ENCODE measurements at places on chromosomes 2 and 18.

GRCh38 chr2:234178330-234179030 lies 128.0 kb downstream of the SPP2 start:
- no peak for DNase-seq

DNA sequence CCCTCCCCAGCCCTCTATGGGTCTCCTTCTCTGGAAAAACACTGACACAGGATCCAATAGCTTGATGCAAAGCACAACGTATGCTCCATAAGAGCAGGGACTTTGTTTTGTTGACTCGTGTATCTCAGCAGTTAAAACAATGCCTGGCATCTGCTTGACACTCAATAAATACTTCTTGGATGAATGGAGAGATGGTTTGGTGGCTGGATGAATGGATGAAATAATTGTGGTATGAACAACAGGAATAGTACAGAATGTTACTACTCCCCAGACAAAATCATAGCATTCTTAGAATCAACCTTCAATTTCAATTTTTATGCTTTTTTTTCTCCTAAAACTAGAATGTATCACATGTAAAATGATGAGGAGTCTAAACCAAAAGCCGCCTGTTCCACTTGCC lies 57.4 kb downstream of the KCNE4 start:
- DNase-seq: no peak

DNA sequence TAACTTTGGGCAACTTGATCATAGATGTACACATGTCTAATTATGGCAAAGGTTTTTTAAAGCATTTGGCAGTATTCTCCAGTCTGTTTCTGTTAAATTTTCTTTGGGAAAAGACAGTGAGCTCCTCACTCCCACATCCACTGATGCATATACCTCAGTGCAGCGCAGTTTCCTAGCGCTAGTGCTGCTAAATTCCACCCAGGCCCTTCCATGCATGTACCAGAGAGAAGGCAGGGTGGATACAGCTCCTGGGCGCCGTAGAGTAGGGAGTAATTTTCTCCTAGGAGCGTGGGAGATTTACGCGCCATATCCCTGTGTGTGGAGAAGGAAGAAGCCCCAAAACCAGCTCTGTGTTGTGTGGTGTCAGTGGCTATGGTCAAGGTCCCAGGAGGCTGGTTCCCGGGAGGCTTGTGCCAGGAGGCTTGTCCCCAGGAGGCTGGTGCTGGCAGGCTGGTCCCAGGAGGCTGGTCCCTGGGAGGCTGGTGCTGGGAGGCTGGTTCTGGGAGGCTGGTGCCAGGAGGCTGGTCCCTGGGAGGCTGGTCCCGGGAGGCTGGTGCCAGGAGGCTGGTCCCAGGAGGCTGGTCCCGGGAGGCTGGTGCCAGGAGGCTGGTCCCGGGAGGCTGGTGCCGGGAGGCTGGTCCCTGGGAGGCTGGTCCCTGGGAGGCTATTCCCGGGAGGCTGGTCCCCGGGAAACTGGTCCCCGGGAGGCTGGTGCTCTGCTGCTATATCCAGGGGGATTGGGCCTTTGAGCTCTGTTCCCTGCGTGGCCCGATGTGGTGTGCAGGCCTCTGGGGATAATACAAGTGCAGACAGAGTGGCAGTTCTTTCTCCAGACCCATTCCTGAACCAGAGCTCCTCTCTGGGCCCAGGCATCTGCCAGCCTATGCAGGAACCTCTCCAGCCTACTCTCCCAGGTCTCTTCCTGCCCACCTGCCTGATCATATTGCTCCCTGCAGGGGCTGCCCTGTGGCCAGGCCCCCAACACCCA lies 161.2 kb downstream of the SEPTIN10 start:
- DNase-seq: no peak

- no peak for DNase-seq
Measured at GRCh38 chr2:208306291-208306690, 40.2 kb downstream of the PIKFYVE start.

- no peak for DNase-seq
Measured at GRCh38 chr2:205408696-205409095, 273.6 kb upstream of the NRP2 start.

DNA sequence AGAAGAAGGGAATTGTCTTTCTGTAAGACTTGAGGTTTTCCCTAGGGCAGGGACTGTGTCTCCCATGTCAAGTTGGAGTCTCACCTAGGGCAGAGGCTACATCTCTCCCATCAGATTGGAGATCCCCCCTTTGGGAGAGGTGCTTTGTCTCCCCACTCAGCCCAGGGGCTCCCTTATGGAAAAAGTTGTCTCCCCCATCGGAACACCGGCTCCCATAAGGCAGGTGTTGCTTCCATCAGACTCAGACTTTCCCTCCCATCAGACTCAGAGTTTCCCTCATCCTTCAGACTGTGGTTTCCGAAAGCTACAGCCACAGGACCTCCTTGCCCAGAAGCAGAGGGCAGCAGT lies 5.8 kb downstream of the ANKRD53 start:
- no peak for DNase-seq

GRCh38 chr2:46984642-46985476 lies 69.3 kb upstream of the MCFD2 start:
- DNase-seq: no peak

- no peak for DNase-seq
Measured at GRCh38 chr2:138271467-138271866, 230.1 kb upstream of the SPOPL start.

DNA sequence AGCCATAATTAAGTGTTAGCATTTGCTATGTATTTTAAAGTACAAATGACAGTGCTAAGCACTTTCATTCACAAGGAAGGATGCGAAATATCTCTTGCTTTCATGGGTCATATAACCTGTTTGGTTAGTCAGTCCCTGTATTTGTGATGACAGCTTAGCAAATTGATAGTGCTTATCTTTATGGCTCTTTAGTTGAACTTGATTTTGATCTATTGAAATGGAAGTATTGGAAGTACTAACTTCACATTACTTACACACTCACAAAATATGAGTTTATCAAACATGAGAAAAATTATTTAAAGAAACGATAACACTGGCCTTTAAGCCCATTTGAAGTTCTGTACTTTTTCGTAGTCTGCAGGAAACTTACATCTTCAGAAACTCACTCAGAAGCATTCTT lies 97.4 kb upstream of the NEUROD1 start:
- DNase-seq: no peak

DNA sequence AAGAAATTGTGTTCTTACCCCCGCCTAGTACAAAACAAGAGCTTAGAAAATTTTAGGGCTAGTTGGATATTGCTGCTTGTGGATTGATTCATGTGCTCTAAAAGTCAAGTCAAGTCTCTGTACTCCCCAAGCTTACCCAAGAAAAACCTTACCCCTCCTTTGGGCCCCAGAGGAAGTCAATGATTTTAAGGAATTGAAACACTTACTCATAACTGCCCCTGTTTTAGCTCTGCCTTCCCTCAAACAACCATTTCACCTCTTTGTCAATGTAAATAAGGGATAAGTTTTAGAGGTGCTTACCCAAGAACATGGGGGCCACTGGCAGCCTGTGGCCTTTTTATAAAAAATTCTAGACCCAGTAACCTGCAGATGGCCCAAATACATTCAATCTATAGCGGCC lies 136.6 kb upstream of the RMP24 start:
- DNase-seq: no peak

DNA sequence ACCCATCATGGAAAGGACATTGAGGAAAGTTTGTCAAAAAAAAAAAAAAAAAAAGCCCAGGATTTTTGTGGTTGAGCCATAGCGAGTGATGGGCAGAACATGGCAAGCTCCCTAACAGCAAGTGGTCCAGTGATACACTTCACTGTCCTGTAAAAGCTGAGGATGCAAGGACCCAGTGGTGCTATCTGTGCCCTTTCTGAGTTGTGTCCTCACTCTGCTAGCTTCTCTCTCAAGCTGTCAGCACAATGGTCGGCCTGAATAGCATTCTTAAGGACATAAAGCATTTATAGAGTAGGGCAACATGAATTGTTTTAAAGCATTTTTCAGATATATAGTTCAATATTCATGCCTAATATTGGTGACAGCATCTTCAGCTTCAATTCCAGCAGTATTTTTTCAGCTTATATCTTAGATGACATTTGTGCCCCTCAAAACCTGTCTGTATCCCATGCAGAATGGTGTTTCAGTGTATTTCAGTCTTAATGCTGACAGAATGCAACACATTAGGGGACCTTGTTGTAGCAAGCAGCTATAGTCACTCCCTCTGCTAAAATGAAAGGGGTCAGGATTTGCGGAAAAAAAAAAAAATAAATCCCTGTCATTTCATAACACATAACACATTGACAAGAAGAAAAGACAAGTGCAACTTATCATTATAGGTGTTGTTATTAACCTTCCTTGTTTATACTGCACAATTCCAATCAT lies 496.7 kb downstream of the THSD7B start:
- no peak for DNase-seq

GRCh38 chr2:51013933-51014526 lies 17.9 kb downstream of the NRXN1 start:
- no peak for DNase-seq

- no peak for DNase-seq
Measured at GRCh38 chr2:107338571-107338970, 452.6 kb upstream of the ST6GAL2 start.

GRCh38 chr2:202116691-202117090 lies 43.6 kb downstream of the KIAA2012 start:
- no peak for DNase-seq

GRCh38 chr2:168315331-168316072 lies 68.1 kb upstream of the STK39 start:
- DNase-seq: no peak

- no peak for DNase-seq
Measured at GRCh38 chr2:43458014-43458628, 137.7 kb downstream of the THADA start.

GRCh38 chr2:54455563-54456361 lies at the start of gene SPTBN1:
SPTBN1 (plus strand) TSS chr2:54456327; CDS start chr2:54526419, 70,092 bp downstream.
- DNase-seq: no peak

GRCh38 chr2:196088203-196088602 lies 19.6 kb upstream of the DNAH7 start:
- no peak for DNase-seq

DNA sequence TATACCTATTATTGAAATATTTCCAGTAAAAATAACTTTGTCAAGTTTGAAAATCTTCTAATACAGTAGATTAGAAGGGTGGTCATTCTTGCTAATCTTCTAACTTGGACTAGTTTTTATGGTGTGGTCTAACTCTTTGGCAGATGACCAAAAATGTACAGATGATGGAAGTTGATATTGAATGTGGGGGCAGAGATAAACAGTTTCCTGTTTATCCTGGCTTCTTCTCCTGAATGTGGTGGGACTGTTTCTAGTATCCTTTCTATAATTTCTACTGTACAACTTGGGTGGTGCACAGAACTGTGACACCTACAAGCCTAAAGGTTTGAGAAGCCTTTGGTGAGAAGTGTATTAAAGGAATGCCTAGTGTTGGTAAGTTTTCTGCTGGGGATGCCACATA lies 178.7 kb downstream of the PDE11A start:
- DNase-seq: no peak

- no peak for DNase-seq
Measured at GRCh38 chr2:71680925-71681324, 227.6 kb downstream of the DYSF start.

- DNase-seq: no peak
Measured at GRCh38 chr18:56799756-56800155, 148.6 kb downstream of the WDR7 start.

- DNase-seq: peak; percentile 50
Measured at GRCh38 chr2:218876562-218877219, 4.0 kb upstream of the WNT10A start.

DNA sequence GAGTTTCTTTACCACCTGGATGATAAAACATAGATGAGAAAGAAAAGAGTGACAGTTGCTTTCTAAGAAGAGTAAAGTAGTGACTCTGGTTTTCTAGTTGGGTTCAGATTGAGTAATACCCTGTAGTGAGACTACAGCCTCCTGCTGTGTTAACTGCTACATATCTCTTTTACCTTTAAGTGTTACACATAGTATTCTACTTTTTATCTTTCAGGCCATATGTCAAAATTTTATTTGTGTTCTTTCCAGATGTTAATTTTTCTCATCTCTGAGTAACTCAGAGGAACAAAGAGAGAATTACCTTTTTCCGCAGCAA lies 348.2 kb downstream of the CTNNA2 start:
- DNase-seq: no peak

- DNase-seq: no peak
Measured at GRCh38 chr18:34643989-34644388, 66.1 kb upstream of the DTNA start.

- no peak for DNase-seq
Measured at GRCh38 chr2:134367213-134367612, 113.3 kb downstream of the MGAT5 start.

- DNase-seq: no peak
Measured at GRCh38 chr18:56569416-56569815, 69.0 kb downstream of the TXNL1 start.

DNA sequence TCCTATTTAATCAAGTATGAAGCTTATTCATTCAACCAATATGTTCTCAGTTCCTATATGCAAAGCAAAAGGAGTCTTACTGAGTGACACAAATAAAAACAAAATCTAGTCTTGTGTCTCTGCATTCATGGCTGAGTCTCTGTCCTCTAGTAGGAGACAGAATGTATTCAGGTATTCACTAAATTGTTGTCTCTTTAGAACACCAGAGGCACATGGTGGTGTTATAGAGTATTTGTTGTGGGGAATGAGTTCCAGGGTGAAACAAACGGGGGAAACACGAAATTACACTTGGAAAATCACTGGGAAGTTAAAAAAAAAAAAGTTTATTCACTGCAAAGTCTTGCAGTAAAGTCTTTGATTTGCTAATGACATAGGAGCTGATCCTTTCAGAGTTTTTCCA lies 131.7 kb upstream of the FSHR start:
- no peak for DNase-seq

- no peak for DNase-seq
Measured at GRCh38 chr18:75374466-75374865, 53.0 kb downstream of the SMIM21 start.

GRCh38 chr2:129957891-129958290 lies 21.6 kb upstream of the RAB6C start:
- no peak for DNase-seq

GRCh38 chr2:36255863-36256262 lies 99.7 kb upstream of the CRIM1 start:
- DNase-seq: no peak

GRCh38 chr2:161245671-161246070 lies 62.6 kb upstream of the PSMD14 start:
- no peak for DNase-seq

- no peak for DNase-seq
Measured at GRCh38 chr18:32086881-32087280, 4.8 kb upstream of the RNF138 start.

DNA sequence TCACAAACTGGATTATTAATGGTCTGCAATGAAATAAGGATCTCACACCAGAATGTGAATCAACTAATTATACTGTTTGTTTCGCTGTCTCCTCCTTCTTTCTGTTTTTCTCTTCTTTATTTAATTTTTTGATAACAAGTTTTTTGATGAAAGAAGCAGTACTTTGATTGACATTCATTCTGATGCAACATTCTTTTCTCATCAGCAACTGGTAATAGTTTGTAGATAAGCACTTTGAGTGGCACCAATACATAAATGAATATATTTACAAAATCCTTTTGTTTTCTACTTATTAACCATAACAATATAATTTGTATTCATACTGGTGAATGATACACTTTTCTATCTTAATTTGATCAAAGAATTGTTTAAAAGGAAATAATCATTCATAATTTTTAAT lies 115.3 kb upstream of the FAM117B start:
- no peak for DNase-seq
